BE2C (cell line): ENCODE measurements at places on chromosomes 6 and 20.
A peak's percentile ranks its signal among the peaks of the same experiment; 100 is the strongest.

GRCh38 chr20:17300113-17300512 is 73.3 kb downstream of the PCSK2 start:
- no peak for DNase-seq

GRCh38 chr20:62010551-62011402 is 54.9 kb downstream of the TAF4 start:
- DNase-seq, result peak; percentile 77

DNA sequence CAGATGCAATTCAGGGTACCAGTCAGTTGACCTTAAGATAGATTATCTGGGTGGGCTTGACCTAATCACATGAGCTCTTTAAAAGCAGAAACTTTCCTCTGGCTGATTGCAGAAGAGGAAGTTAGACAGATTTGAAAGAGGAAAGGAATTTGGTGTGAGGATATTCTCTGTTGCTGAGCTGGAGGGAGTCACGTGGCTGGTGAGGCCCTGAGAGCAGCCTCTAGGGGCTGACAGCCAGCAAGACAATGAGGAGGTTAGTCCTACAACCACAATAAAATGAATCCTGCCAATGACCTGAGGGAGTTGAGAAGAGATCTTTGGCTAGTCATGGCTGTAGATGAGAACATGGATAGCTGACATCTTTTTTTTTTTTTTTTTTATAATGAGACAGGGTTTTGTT is 87.0 kb upstream of the B3GAT2 start:
- DNase-seq, result no peak

DNA sequence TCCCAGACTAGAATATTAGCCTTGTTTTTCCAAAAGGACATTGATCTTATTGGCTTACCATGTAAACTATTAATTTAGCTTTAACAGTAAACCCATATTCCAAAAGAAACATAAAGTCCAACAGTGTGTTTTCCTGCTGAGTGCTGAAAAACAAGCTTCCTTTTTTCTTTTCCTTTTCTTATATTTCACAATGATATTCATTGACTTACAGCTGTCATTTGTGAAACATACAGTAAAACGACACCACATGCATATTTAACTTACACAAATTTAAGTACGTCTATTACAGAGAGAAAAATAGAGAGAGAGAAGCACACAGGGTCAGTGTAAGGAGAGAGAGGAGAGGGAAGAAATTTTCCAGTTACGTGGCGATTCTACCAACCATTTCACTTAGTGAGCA is 543.9 kb upstream of the JARID2 start:
- DNase-seq, result no peak

DNA sequence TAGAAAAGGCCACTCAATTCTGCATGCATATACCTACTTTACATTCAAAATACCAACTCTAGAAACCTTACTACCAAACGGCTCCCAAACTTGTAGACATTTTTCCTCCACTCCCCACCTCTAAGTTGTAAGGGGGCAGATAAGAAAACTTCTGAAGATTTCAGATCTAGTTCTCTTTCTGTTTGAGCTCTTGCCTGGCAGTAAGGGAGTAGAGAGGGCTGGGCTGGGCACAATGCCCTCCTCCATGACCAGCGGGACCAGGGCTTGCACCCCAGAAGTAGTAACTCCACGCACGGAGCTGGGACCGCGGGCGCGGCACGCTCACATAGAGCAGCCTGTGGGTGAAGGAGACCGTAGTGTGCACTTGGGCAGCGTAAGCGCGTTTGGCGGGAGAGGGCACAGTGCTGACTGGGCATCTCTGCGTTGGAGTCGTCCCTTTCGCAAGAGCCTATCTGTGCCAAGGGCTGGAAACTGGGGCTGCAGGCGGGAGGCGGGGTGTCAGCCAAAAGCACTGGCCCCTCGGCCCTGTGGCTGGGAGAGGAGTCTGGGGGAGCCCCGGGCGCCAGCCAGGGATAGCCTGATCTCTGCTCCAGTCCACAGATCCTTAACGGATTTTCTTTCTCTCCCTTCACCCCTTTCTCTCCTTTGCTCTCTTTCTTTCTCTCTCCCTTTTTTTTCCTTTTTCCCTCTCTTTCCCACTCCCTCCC is 32.4 kb downstream of the PHACTR1 start:
- DNase-seq, result peak; percentile 11

DNA sequence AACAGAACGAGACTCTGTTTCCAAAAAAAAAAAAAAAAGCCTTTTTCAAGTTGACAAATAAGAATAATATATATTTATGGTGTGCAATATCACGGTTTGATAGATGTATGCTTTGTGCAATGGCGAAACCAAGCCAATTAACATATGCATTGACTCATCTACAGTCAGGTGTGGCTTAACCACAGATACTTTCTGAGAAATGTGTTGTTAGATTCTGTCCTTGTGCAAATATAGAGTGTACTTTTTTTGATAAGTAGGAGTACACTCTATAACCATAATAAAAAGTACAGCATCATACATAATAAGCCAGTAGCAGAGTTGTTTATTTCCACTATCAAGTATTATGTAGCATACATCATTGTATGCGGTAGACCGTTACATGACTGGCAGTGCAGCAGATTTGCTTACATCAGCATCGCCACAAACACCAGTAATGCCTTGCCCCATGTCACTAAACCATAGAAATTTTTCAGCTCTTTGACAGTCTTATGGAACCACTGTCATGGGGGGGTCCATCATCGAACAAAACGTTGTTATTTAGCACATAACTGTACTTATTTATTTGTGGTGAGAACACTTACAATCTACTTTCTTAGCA is 59.2 kb downstream of the TMEM170B start:
- DNase-seq, result no peak

DNA sequence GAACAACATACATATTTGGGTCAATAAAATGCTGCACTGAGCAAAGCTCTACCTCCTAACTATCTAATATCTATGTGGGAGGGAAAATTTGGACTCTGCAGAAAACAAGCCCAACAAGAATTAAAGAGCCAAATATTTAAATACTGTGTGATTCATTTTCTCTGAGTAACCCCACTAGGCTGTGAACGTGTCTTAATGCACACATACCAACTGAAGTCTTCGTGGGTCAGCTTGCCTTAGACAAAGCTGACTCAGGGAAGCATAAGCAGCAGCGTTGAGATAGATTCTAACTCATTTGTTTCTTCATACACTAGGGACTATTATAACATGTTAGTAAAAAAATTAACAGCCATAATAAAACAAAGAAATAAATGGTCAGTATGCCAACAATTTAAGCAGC is 114.3 kb downstream of the GJA1 start:
- no peak for DNase-seq

DNA sequence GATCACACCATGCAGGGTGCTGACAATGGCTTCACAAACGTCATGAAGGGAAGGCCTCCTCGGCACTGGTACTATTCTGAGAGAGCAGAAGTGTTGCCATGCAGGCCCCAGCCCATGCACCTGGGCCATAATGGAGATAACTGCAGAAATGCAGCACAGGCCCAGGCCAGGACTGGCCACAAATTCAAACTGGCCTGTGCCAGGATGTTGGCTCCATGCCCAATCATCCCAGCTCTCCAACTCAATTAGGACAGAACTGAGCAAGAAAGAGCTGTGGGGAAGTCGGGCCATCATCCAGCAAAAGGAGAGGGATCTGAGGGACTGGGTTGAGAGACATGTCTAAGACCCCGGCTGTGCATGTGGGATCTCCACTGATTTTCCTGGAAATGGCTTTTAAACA is 48.9 kb upstream of the SYNDIG1 start:
- peak; percentile 60 for DNase-seq

DNA sequence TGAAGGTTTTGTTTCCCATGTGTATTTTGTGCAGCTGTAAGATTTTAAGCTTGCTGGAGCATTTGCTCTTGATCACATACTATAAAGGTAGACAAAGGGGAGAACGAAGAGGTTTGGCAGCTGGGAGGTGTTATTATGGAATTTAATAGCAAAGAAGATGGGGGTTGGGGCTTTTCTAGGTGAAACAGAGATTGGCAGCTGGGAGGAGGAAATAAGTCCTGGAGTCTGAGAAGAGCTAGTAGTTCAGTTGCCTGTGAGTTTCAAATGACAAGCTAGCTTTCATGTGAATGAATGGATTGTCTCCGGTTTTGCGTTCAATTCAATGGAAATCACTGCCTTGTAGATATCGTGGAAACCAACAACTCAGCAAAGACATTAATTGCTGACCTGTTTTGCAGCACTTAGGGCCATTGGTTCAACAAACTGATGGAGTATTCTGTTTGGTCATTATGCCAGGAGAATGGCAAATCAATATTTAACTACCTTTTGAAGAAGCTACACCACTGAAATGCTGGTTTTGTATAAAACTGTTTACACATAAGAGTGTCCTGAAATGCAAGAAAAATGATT is 38.1 kb upstream of the FLRT3 start:
- DNase-seq, result no peak

- no peak for DNase-seq
Measured at GRCh38 chr6:31851485-31851832, 11.2 kb downstream of the NEU1 start.

- DNase-seq, result no peak
Measured at GRCh38 chr6:102742028-102742427, 1348.5 kb downstream of the GRIK2 start.

GRCh38 chr20:34475979-34476736 is 40.1 kb upstream of the DYNLRB1 start:
- peak; percentile 60 for DNase-seq
